ENCODE measurements at places on chromosomes 13 and 19. TPM values are rescaled to one million over a fixed set of nuclear protein-coding genes. Genes with fewer than 3 reads are reported as not detected.
A peak's percentile ranks its signal among the peaks of the same experiment; 100 is the strongest.

GRCh38 chr13:39740761-39741160 is 85.3 kb downstream of the COG6 start:
- DNase-seq: no peak
- H3K4me1 ChIP-seq: no peaks in the 10 kb centered on the region
- peaks cover 66% of the 10 kb centered on the region for H3K36me3 ChIP-seq
- H3K27ac ChIP-seq: no peak overlapping the region

DNA sequence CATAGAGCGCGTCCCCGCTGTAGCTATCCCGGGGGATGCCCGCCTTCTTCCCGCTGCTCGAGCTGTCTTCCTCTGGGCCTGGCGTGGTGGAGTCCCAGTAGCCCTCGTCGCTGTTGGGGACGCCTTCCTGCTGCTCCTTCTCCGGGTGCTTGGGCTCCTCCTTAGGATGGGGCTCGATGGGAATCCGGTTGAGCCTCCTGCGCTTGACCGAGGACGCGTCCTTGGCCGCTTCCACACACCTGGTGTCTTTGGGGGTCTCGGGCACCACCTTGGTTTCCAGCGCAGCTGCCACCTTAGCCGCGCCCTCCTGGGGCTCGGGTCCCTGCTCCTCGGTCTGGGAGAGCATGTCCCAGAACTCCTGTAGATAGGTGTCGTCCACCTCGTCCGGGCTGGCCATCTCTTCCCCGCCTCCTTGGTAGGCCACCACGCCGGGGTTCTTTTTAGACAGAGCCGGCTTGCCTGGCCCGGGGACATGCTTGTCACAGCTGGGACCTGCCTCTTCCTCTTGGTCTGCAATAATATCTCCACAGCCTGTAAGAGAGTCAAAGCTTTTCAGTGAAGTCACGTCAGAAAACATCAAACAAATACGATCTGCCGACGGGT is 2.0 kb downstream of the AMER2 start:
- no peak overlapping the region for H3K4me3 ChIP-seq
- no peaks in the 10 kb centered on the region for H3K36me3 ChIP-seq
- no peak for DNase-seq
- peaks cover 9% of the 10 kb centered on the region for H3K4me1 ChIP-seq
- no peak overlapping the region for H3K27ac ChIP-seq

Gene OR7A5
- not detected for total RNA-seq

GRCh38 chr13:46605825-46606554 is 53.0 kb downstream of the LRCH1 start:
- H3K36me3 ChIP-seq: no peaks in the 10 kb centered on the region
- H3K27me3 ChIP-seq: no peaks in the 10 kb centered on the region
- peaks cover 56% of the 10 kb centered on the region for H3K4me1 ChIP-seq
- no peak overlapping the region for H3K27ac ChIP-seq
- no peak overlapping the region for H3K4me3 ChIP-seq

- no peak overlapping the region for H3K27ac ChIP-seq
- H3K4me3 ChIP-seq: no peak overlapping the region
- H3K4me1 ChIP-seq: peaks cover 19% of the 10 kb centered on the region
- H3K36me3 ChIP-seq: no peaks in the 10 kb centered on the region
- DNase-seq: peak; percentile 4
Measured at GRCh38 chr13:28058866-28059613, 41.3 kb downstream of the FLT3 start.

DNA sequence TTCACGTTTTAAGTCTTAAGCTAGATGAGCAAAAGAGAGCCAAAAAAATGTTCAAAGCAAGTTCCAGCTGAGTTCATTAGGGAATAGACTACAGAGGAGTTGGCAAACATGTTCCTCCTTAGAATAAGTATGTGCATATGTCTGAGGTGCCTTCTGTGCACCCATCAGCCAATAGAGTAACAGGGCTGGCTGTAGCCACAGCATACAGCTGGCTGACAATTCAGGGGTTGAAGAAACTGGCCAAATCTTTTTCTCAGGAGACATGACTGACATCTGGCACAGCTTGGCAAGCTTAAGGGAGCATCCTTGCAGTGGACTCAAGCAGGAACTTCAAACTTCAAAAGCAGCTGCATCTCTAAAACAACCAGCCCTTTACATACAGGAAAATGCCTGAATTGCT is 414.8 kb upstream of the PCDH20 start:
- H3K27ac ChIP-seq: no peak overlapping the region
- no peaks in the 10 kb centered on the region for H3K27me3 ChIP-seq
- H3K4me1 ChIP-seq: no peaks in the 10 kb centered on the region
- no peak for DNase-seq
- H3K4me3 ChIP-seq: no peak overlapping the region

Gene RASA3
- total RNA-seq: 37.2 TPM

Gene WDR62
- 13.9 TPM for total RNA-seq

Gene SPRED3
- 13.3 TPM for total RNA-seq

DNA sequence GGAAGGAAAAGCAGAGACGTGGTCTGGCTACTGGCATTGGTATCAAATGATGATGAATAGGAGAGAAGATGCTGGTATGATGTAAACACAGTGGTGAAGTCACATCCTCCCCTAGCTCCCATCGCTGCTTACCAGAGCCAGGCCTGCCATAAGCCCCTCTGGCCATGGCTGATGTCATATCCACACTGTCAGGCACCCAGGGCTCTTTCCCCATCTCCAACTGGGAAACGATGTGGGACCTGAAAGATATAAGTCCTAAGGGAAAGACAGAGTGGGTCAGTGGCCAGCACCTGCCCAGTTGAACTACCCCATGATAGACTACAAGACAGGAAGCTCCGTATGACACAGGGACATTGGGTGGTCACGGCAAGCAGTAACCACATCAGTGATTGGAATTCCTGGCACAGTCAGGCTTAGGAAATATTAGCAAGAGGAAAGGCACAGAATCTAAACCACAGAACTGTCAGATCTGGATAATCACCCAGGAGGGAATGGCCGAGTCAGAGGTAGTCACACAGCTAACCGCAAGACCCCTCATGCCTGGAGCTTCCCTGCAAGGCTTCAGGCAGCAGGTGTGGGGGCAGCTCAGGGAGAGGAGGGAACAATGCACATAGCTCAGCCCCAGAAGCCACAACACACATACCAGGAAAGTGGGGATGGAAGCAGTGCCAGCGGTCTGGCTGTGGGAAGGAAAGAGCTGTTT is 3.8 kb downstream of the ZNF792 start:
- DNase-seq: peak; percentile 92
- peak overlapping the region; percentile 81 for H3K27ac ChIP-seq
- H3K36me3 ChIP-seq: peaks cover 45% of the 10 kb centered on the region
- peaks cover 43% of the 10 kb centered on the region for H3K4me1 ChIP-seq

Gene LACC1
- total RNA-seq: 3.6 TPM

DNA sequence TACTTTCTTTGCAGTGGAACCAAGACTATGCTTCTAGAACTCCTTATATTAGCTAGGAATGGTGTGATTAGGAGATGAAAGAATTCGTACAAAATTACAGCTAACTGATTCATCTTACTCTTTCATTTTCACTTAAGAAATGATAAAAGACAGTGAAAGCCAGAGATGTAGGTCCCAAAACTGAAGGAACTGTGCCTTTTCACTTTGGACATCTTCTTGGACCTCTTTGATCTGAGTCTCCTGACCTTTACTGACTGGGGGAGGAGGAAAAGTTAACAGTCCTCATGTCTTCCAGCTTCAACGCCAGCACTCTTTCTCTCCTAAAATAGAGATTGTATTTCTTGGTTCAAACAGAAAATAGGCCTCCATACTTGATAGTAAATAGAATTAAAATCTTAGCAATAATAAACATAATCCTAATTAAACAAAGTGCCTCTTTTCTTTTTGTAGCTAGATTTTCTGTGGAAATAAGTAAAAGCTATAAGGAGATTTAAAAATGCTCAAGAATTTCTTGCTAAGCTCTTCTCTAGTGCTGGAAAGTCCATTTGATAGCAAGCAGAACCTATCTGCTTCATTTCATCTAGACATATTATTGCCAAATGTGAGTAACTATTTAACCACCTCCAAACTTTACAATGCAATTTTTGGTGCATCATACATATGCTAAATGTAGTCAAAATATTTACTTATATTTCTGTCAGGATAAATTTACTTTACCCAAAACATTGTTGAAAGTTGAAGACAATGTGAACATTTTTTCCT is 109.4 kb upstream of the POSTN start:
- H3K4me3 ChIP-seq: no peak overlapping the region
- H3K27me3 ChIP-seq: no peaks in the 10 kb centered on the region

DNA sequence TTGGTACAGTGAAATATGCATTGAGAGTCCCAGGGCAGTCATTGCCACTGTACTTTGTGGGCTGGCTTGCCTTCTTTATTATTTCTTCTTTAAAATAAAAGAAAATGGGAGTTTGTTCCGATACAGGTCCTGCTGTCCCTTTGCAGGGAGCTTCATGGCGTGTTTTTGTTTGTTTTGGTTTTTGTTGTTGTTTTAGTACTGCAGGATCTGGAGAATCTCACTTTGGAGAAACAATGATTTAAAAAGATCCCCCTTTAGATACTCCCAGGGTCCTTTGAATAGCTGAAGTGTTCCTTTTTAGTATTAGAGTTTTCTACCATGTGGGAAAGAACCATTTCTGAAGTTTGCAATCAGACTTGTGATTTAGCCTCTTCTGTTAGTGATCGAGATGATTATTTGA is 11.1 kb downstream of the CHAF1A start:
- H3K27me3 ChIP-seq: no peaks in the 10 kb centered on the region
- H3K36me3 ChIP-seq: peaks cover 18% of the 10 kb centered on the region
- DNase-seq: no peak
- H3K4me1 ChIP-seq: peaks cover 26% of the 10 kb centered on the region
- no peak overlapping the region for H3K27ac ChIP-seq

GRCh38 chr19:5126498-5127223 is 157.7 kb downstream of the KDM4B start:
- H3K36me3 ChIP-seq: peaks cover 6% of the 10 kb centered on the region
- no peak overlapping the region for H3K4me3 ChIP-seq
- no peak for DNase-seq
- no peak overlapping the region for H3K27ac ChIP-seq
- peaks cover 5% of the 10 kb centered on the region for H3K27me3 ChIP-seq

GRCh38 chr13:98275681-98276171 is 98.7 kb upstream of the RNF113B start:
- H3K36me3 ChIP-seq: peaks cover 3% of the 10 kb centered on the region
- H3K27me3 ChIP-seq: peaks cover 3% of the 10 kb centered on the region
- H3K4me1 ChIP-seq: peaks cover 45% of the 10 kb centered on the region
- peak overlapping the region; percentile 59 for H3K27ac ChIP-seq
- H3K4me3 ChIP-seq: no peak overlapping the region

DNA sequence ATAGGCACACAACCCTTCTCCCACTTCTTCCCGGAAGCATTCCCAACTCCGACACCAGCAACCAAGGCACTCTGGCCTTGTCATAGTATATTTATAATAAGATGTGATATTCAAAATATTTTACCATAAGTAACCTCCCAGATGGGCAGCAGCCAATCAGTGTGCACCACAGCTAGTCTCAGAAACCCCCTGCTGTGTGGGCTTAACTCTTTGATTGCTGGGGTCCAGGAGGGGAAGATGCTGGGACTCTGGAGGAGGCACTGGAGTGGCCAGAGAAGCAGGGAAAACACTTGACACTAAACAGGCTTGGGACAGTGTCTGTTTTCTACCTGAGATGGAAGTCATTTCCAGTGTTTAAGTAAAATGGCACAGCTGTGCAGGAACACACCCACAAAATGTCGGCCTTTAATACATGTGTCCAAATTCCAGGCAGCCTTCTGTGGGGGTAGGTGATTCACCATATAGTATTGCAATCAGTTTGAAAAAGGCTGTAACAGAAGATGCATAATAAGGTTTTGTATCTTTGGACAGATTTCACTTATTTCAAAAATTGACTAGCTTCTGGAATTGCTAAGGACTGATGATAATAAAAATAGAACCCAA is 100.7 kb downstream of the MBNL2 start:
- no peak for DNase-seq
- peak overlapping the region; percentile 37 for H3K27ac ChIP-seq
- H3K4me1 ChIP-seq: peaks cover 81% of the 10 kb centered on the region
- no peak overlapping the region for H3K4me3 ChIP-seq
- peaks cover 19% of the 10 kb centered on the region for H3K27me3 ChIP-seq

GRCh38 chr13:73288596-73288995 is 229.8 kb downstream of the KLF5 start:
- DNase-seq: no peak
- H3K4me3 ChIP-seq: no peak overlapping the region
- H3K27me3 ChIP-seq: peaks cover 2% of the 10 kb centered on the region
- no peaks in the 10 kb centered on the region for H3K36me3 ChIP-seq
- no peak overlapping the region for H3K27ac ChIP-seq

GRCh38 chr13:75910591-75910990 is 274.5 kb downstream of the LMO7 start:
- DNase-seq: no peak
- peaks cover 6% of the 10 kb centered on the region for H3K27me3 ChIP-seq
- no peak overlapping the region for H3K4me3 ChIP-seq
- no peak overlapping the region for H3K27ac ChIP-seq

Gene RFX1
- total RNA-seq: 12.4 TPM

GRCh38 chr19:52048555-52049501 is at the start of gene ZNF432:
ZNF432 (minus strand) TSS chr19:52048838; CDS start chr19:52046868, 1,970 bp downstream.
- peaks cover 67% of the 10 kb centered on the region for H3K36me3 ChIP-seq
- H3K27me3 ChIP-seq: no peaks in the 10 kb centered on the region
- H3K4me1 ChIP-seq: peaks cover 34% of the 10 kb centered on the region
- peak; percentile 80 for DNase-seq
- H3K27ac ChIP-seq: peak within 1 kb of the TSS; percentile 99

Gene C1QTNF9B
- total RNA-seq: not detected

- H3K4me1 ChIP-seq: peaks cover 28% of the 10 kb centered on the region
- peaks cover 14% of the 10 kb centered on the region for H3K36me3 ChIP-seq
- peak overlapping the region; percentile 92 for H3K4me3 ChIP-seq
- no peaks in the 10 kb centered on the region for H3K27me3 ChIP-seq
- DNase-seq: peak; percentile 64
- H3K27ac ChIP-seq: peak overlapping the region; percentile 98
Measured at GRCh38 chr19:29687897-29688728, 22.9 kb downstream of the PLEKHF1 start.

GRCh38 chr13:59303433-59303832 is 860.3 kb downstream of the DIAPH3 start:
- no peak for DNase-seq
- no peaks in the 10 kb centered on the region for H3K4me1 ChIP-seq
- no peaks in the 10 kb centered on the region for H3K36me3 ChIP-seq
- no peak overlapping the region for H3K4me3 ChIP-seq
- H3K27ac ChIP-seq: no peak overlapping the region
- peaks cover 4% of the 10 kb centered on the region for H3K27me3 ChIP-seq

- 0 out of 2 replicates have a peak, but pooled peaks cover 5% of the 10 kb centered on the region for H3K36me3 ChIP-seq
- no peak overlapping the region for H3K27ac ChIP-seq
- no peak for DNase-seq
Measured at GRCh38 chr13:108827646-108828045, 198.2 kb downstream of the MYO16 start.
